ENCODE measurements at places on chromosomes 13 and 19.

DNA sequence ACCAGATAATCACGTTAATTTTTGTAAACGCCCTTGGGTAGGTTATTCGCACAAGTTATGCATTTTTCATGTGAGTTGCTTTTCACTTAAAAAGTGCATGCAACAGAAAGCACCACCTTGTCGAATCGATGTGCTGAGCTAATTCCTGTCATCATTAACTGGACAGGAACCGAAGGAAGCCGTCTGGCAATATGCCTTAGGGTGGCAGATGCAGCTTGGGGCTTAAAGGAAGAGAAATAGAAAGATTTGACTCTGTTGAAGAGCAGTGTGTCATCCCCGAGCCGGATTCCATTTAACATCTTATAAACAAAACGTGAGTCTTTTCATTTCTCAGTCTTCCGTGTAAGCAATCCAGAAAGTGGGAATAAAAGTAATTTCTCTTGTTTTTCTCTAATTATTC lies 70.0 kb downstream of the ATP11A start:
- no peak for DNase-seq

GRCh38 chr19:17766543-17767131 lies 15.4 kb downstream of the FCHO1 start:
- DNase-seq: no peak

DNA sequence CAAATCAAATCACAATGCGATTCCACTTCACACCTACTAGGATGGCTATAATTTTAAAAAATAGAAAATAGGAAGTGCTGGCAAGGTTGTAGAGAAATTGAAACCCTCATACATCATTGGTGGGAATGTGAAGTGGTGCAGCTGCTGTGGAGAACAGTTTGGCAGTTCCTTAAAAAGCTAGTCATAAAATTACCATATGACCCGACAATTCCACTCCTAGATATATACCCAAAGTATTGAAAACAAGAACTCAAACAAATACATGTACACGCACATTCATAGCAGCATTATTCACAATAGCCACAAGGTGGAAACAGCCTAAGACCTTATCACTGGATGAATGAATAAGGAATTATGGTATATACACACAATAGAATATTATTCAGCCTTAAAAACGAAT lies 12.0 kb downstream of the HMGB1 start:
- no peak for DNase-seq

- no peak for DNase-seq
These were observed 187.6 kb upstream of the RNF113B start for GRCh38 chr13:98364647-98365046.

- peak; percentile 65 for DNase-seq
These were observed 11.8 kb upstream of the CSNK1G2 start for GRCh38 chr19:1929021-1929742.

- no peak for DNase-seq
These were observed 29.9 kb upstream of the ARGLU1 start for GRCh38 chr13:106597749-106598395.

GRCh38 chr19:42081584-42082203 lies 5.7 kb downstream of the ZNF574 start:
- no peak for DNase-seq

- no peak for DNase-seq
These were observed at the start of gene SGCG for GRCh38 chr13:23180711-23181110. SGCG (plus strand) TSS chr13:23180979; CDS start chr13:23203695, 22,716 bp downstream.

- DNase-seq: no peak
These were observed at the start of gene OLFM2 for GRCh38 chr19:9936326-9937000. OLFM2 (minus strand) TSS chr19:9936515; CDS start chr19:9936366, 149 bp downstream.

- no peak for DNase-seq
These were observed 12.7 kb upstream of the HNRNPL start for GRCh38 chr19:38862321-38863059.

DNA sequence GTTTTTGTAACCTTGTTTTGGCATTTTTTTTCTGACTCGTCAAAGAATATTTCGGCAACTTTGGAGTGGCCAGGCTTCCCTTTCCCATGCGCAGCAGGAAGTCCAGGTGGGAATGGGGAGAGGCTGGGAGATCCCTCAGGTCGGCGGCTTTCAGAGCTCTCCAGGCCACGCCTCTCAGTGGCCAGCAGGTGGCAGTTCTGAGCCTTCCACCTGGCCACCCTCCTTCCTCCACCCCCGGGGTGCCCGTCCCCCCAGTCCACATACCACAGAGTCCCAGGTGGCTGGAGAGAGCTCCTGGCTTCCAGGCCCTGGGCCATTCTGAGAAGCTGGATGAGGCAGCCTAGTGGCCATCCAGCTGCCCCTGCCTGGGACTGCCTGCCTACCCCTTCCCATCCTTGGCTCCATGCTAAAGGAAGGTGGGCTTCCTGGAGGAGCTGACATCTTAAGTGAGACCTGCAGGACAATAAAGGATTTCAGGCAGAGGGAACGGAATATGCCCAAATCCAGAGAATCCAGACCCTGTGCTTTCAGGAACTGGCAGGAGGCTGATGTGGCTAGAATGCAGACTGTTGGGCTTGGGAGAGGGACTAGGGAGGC lies 46.3 kb downstream of the CCNE1 start:
- no peak for DNase-seq

DNA sequence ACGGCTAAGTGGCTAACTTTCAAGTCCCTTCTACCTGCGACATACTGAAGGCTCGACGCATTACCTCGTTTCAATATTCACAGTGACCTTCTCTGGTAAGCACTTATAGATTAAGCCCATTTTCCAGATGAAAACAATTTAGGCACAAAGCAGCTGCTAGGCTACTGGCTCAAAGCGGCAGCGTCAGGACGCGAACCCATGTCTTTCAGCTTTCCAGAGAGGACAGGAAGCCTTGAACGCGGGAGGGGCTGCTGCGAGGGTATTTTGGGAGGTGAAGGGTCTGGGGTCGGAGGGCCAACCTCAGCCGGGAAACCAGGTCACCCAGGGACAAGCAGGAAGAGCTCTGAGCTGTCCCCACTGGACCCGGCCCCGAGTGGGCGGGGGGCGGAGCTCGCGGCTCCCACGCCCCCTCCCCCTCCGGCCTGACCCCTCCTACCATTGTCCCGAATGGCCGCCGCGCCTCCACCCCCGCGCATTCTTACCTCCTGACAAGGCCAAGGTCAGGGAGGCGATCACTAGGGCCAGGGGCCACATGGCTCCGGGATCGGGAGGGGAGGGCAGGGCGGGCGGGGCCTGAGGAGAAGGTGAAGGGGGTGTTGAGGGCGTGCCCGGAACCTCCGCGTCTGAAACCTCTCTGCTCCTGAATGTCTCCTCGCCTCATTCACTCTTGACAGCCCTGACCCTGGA lies at the start of gene KLK13:
Gene KLK13, minus strand, starts transcription at position 559 of the 687 bp plus-strand sequence. Its CDS starts 25 bp downstream, at position 534.
- DNase-seq: no peak

GRCh38 chr13:95480131-95480545 lies 72.4 kb upstream of the CLDN10 start:
- no peak for DNase-seq

- no peak for DNase-seq
These were observed 8.5 kb downstream of the ANGPTL8 start for GRCh38 chr19:11247934-11248333.
